ENCODE measurements at places on chromosomes 2 and 18.

- DNase-seq: no peak
Observed at GRCh38 chr2:142140434-142140845, 9.6 kb upstream of the LRP1B start.

- no peak for DNase-seq
Observed at GRCh38 chr2:68141875-68142274, 15.8 kb upstream of the PNO1 start.

- no peak for DNase-seq
Observed at GRCh38 chr2:151945186-151945585, 117.0 kb upstream of the ARL5A start.

DNA sequence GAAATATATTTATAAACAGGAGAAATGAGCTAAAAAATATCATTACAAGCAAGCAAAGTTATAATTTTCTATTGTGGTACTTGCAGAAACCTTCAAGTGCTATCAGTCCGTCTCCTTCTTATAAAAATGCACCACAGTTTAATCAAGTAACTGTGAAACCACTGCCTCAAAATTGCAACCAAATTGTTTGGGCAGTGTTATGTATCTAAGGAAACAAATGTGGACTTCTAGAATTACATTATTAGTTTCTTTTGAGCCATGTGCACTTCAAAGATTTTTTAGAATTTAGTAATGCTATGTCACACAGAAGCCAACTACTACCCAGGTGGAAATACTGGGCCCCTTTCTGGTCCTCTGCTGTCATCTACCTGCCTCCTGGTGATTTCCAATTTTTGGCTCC is 495.6 kb downstream of the NYAP2 start:
- DNase-seq: no peak

- no peak for DNase-seq
Observed at GRCh38 chr2:184599054-184599871, 934 bp downstream of the ZNF804A start.

Data from activated T-helper 1 cell treated with anti-CD3 and anti-CD28 coated beads, Interleukin-12 subunit alpha, Interleukin-12 subunit beta, Interleukin-2, Interleukin-4 antibody, amounts not matched to agents 30 ng/mL and 10 ng/mL and 1 ng/mL, durations not matched to agents 14 hours and 24 hours and 36 hours (primary cell).